ENCODE measurements at places on chromosomes 16 and 17.

DNA sequence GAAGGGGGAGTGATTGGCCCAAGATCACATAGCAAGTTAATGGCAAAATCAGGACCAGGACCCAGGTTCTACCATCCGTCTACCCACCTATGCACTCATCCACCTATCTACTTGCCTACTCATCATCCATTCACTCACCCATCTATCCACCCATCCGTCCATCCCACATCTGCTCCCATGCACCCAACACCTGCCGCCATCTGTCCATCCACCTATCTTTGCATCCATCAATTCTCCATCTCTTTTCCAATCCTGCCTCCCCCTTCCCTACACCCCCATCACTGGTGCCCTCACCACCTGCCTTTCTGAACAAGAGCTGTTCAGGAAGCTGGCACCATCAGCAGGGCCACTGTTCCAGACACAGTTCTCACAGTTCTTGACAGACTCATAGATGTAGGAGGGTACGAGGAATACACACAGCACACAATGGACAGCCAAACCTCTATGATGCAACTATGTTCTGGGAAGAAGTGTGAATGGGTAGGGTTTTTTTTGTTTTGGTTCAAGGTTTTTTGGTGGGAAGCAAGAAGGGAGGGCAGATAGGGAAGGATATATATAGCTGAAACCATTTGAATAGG is 4.5 kb downstream of the SAMD14 start:
- no peak for DNase-seq

DNA sequence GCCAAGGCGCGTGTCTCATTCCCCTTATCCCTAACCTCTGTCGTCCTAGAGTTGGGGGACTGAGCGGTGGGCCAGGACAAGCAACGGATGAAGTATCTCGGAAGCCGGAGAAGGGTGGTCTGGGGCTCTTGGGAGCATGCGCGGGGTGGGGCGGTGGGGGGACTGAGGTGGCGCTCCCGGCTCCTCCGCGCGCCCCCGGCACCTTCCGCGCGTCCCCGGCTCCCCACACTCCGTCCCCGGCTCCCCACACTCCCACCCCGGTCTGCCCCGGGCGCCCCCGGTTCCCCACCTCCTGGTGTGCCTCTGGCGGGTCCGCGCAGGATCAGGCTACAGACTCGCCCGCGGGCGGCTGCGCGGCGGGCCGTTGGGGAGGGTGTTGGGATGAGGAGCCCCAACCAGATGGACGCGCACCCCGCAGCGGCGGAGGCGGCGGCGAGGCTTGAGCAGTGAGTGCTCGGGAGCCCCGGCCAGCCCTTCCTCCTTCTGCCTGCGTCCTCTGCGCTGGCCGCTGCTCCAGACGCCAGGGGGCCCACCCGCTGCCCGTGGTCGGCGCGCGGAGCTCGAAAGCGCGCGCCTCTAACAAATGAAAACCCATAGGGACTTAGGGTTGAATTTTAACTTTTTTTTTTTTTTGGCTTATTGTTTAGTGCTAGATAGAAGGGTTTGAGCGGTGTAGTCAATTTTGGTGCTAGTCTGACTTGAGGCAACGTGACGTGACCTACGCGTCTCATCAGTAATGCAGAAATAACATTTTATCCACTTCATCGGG is 5.6 kb upstream of the CRYM start:
- peak; percentile 60 for DNase-seq

GRCh38 chr16:8541868-8542267 is 48.4 kb downstream of the TMEM114 start:
- DNase-seq, result no peak

GRCh38 chr17:69608808-69609472 is 194.4 kb downstream of the MAP2K6 start:
- peak; percentile 41 for DNase-seq

GRCh38 chr17:72812823-72813222 is 279.7 kb downstream of the SLC39A11 start:
- DNase-seq, result no peak

DNA sequence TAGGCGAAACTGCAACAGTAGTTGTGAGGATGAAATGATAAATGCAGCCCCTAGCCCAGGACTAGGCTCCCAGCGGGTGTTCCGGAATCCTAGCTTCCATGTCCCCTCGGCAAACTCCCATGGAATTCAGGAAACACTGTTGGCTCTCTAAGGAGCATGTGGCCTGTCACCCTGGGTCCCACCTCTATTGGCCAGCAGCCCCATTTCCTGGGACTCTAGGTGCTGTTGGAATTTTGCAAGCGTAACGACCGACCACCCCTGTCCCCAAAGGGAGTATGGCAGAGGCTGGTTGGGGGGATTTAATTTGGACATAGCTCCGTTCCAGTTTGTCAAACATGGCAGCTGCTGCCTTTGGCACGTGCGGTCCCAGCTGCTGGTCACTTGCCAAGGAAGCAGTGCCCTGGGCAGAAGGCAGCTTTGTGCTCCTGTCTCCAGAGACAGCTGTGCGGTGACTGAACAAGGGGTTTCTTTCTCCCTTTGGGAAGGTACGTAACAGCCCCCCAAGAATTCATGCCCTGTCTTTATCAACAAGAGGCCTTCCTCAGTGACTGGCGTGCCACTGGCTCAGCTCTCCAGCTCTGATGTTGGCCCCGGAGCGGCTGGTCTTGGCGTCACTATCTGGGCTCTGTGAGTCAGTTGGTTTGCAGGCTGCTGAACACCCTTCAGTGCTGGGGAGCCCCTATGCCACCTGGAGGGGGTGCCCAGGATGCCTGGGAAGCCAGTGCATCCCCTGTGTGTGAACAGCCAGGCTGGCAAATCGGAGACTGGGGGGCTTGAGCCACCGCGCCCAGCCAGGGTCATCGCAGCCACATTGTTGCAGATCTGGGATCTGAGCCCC is 235.2 kb upstream of the TNRC6C start:
- no peak for DNase-seq

GRCh38 chr16:68355447-68356248 is 44.8 kb downstream of the PRMT7 start:
- DNase-seq, result peak; percentile 43

- no peak for DNase-seq
Observed at GRCh38 chr17:864315-864714, 82.2 kb downstream of the MRM3 start.

DNA sequence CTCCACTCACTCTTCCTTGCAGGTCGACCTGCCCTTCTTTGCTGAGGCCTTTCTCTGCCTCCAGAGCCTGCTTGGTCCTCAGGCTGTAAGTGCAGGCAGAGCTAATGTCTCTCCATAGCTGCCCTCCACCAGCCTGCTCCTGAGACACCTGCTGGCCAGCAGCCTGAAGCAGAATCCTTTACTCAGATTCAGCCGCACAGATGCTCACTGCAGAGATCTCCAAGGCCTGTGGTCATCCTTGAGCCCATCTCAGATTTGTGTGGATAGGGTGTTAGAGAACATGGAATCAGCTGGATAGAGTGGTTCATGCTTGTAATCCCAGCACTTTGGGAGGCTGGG is 11.5 kb downstream of the DEXI start:
- DNase-seq, result no peak

- DNase-seq, result no peak
Observed at GRCh38 chr16:78866521-78866920, 734.0 kb downstream of the MAF start.

GRCh38 chr17:41199421-41200078 is 9.9 kb downstream of the KRTAP9-1 start:
- no peak for DNase-seq

GRCh38 chr17:73271072-73271471 is 9.4 kb upstream of the CPSF4L start:
- no peak for DNase-seq

DNA sequence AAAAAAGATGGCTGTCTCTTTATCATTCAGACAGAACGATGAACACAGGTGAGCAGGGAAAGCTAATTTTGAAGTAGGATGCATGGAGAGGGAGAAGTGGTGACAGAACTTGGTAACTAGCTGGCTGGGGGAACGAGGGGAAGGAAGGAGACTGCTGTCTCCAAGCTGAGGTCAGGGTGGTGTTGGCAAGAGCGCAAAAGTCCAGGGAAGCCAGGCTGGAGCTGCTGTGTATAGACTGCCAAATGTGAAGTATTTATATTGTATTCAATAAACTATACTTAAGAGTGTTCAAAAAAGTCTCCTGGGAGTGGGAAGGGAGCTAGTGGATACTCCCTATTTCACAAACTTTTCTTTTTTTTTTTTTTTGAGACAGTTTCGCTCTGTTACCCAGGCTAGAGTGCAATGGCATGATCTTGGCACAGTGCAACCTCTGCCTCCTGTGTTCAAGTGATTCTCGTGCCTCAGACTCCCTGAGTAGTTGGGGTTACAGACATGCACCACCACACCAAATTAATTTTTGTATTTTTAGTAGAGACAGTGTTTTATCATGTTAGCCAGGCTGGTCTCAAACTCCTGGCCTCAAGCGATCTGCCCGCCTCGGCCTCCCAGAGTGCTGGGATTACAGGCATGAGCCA is 8.2 kb downstream of the TMEM106A start:
- DNase-seq, result no peak

DNA sequence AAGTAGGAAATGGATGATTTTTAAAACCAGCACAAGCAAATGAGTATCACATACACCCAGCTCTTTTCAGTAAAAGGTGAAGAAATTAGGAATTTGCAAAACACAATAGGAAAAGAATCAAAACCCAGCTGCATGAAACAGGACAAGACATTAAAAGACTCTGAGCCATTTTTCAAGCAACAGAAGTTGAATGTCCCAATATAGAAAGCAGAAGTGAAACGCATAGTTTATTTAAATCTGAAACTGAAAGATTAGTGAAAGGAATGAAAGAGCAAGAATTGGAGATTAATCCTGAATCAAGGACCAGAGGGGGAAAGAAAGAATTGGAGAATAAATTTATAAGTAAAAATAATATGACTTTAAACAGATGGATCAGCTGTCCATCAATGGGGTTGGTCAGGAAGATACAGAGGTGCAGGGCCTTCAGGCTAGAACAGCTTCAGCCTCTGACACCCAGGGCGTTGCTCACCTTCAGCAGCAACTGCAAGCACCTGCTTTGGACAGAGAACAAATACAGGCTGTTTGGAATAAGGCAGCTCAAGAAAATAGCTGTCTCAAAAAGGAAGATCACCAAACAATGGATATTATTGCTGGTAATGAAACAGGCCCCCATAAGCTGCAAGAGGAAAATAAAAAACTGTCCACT is 3.9 kb upstream of the ARHGAP17 start:
- no peak for DNase-seq

DNA sequence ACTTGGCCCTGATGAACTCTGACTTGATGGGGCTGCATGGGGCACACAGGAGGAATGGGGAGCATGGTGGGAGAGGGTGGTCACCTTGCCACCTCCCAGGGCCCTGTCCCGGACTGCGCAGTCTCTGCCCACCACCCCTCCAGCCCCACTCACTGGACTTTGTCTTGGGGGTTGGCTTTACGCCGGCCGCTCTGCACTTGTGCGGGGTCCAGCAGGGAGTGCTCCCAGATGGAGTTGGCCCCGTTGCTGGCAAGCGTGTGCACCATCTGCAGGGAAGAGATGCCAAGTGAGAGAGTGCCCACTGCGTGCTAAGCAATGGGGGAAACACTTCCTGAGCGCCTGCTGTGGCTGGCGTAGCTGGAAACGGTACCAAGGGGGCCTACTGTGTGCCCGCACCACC is 6.7 kb downstream of the GIT1 start:
- peak; percentile 65 for DNase-seq

- DNase-seq, result no peak
Observed at GRCh38 chr17:10992106-10992880, 154.4 kb upstream of the PIRT start.

DNA sequence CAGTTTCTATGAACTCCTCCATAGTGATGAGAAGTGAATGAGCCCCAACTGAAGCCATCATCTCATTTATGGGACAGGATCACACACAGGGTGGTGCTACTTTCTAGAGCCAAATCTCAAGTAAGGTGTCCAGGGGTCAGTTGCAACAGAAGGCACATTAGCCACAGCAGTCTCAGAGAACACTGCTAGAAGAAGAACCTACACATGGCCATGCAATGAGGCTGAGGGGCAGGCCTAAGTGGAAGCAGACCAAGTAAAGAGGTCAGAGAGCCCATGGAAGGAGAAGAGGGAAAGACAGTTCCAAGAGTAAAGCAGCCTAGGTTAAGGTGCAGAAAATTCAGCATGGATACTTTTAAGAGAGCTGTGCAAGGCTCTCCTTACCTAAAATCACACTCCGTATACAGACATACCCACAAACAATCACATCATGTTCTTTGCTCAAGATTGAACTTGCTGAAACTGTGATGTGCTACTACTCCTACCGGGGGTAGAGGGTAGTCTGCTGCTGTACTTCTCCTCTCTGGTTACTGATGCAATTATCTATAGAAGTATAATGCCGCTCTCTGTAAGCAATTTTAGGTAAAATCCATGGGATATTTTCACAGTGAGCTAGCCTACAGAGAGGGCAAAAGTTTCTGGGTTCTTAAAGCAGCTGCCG is 1.7 kb downstream of the ABCA8 start:
- no peak for DNase-seq

- no peak for DNase-seq
Observed at GRCh38 chr17:8712698-8713097, 31.9 kb downstream of the CCDC42 start.

GRCh38 chr17:46208997-46209396 is 15.8 kb upstream of the KANSL1 start:
- no peak for DNase-seq

DNA sequence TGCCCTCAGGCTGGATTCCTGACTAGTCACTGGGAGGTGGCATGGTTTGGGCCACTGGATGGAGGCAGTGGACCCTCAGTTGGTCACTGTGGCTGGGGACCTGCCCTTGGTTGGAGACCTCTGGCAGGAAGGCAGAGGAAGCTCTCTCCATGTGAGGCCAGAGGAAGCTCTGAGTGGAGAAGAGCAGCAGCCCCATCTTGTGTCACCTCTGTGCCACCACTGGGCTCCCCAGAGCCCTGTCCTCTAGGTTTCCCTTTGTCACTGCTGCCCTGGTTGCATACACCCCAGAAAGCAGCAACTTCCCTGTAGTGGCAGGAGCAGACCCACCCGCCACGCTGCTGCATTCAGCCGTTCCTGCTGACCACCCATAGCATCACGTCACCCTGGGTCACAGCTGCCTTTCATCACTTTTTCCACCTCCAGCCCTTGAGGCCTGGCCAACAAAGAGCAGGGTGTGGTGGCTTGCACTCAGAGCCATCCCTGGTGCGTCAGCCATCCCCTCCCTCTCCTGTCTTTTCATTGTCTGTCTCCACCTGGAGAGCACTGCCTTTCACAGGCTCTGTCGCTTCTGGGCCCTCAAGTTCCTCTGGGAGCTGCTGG is 11.9 kb downstream of the CTRL start:
- peak; percentile 49 for DNase-seq

GRCh38 chr17:76500074-76500746 is 1.0 kb downstream of the RHBDF2 start:
- DNase-seq, result no peak

- peak; percentile 35 for DNase-seq
Observed at GRCh38 chr17:6470751-6471521, 26.7 kb downstream of the PIMREG start.
